ENCODE measurements at places on chromosomes 16 and 17.

GRCh38 chr16:4859900-4860255 lies 12.6 kb downstream of the UBN1 start:
- no peak for DNase-seq

- no peak for DNase-seq
These were observed 52.3 kb downstream of the TOX3 start for GRCh38 chr16:52494621-52495020.

DNA sequence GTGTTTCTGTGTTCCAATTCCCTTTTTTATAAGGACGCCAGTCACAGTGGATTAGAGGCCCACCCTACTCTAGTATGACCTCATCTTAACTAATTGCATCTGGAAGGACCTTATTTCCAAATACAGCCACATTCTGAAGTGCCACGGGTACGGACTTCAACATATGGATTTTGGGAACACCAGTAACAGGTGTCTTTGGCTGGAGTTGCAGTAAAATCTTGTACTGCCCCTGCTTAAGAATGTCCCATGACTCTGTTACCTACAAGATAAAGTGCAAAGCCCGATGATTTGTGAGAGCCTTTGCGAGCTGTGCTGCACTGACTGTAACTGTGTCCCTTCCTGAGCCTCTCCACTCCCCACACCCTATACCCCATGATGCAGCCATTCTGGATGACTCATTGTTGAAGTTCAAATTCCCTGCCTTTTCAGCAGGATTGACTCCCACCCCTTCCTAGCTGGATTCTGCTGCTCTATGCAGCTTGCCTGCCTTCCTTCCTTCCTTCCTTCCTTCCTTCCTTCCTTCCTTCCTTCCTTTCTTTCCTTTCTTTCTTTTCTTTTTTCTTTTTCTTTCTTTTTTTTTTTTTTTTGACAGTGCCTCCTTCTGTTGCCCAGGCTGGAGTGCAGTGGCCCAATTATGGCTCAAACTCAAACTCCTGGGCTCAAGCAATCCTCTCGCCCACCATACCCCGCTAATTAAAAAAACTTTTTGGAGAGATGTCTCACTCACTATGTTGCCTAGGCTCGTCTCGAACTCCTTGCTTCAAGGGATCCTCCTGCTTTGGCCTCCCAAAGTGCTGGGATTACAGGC lies 2.1 kb downstream of the HCRT start:
- no peak for DNase-seq

DNA sequence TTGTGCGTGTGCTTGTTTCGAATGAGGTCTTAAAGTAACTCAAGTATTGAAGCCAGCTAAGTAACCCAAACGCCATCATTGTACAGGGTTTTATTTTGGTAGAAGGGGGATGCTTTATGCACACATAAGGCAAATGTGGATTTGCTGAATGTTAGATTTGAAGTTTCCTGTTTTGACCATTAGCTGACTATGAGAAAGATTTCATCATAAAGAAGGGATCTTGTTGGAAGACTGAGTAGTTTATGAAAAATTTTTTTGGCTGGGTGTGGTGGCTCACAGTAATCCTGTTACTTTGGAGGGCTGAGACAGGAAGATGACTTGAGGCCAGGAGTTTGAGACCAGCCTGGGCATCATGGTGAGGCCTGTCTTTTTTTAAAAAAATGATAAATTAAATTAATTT lies 10.0 kb upstream of the ZFP3 start:
- DNase-seq: no peak

- no peak for DNase-seq
These were observed 38.6 kb downstream of the ARHGAP27 start for GRCh38 chr17:45394091-45394490.

DNA sequence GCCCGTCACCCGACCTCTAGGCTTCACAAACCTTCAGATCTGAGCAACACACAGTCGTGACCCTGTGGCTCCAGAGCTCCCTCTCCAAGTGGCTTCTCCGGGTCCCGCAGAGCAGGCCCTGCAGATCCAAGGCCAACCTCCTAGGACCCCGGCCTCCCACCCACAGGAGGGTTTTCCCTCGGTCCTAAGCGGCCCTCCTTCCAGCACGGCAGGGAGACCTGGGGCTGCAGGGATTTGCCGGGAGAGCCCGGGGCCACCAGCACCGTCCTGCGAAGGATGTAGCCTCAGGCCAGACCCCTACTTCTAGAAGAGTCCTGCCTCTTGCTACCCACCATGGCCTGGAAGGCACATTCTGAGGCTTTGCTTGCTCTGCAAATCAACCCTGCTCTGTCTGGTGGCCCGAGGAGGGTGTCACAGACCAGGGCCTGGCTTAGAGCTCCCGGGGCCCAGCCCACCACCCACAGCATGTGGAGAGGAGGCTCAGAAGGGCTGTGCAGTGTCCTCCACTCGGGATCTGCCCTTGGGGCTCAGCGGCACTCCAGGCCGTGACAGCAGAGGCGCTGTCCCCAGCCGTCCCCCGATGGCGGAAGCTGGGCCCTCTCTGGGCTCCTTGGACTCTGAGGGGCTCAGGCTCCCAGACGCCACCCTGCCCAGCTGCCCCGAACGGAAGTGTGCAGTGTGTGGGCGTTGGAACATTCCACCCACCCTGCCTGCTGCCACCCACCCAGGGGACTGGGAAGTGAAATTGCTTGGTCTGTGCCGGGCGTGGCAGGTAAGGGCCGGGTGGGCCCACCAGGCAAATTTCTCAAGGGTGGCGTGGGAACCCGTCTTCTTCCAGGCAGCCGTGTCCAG lies 28.8 kb upstream of the ACSF3 start:
- no peak for DNase-seq

- no peak for DNase-seq
These were observed 126.6 kb downstream of the SOCS1 start for GRCh38 chr16:11129378-11129781.

- DNase-seq: no peak
These were observed 17.3 kb downstream of the CDR2 start for GRCh38 chr16:22356930-22357634.

GRCh38 chr17:5898406-5898805 lies 171.8 kb upstream of the WSCD1 start:
- DNase-seq: no peak

DNA sequence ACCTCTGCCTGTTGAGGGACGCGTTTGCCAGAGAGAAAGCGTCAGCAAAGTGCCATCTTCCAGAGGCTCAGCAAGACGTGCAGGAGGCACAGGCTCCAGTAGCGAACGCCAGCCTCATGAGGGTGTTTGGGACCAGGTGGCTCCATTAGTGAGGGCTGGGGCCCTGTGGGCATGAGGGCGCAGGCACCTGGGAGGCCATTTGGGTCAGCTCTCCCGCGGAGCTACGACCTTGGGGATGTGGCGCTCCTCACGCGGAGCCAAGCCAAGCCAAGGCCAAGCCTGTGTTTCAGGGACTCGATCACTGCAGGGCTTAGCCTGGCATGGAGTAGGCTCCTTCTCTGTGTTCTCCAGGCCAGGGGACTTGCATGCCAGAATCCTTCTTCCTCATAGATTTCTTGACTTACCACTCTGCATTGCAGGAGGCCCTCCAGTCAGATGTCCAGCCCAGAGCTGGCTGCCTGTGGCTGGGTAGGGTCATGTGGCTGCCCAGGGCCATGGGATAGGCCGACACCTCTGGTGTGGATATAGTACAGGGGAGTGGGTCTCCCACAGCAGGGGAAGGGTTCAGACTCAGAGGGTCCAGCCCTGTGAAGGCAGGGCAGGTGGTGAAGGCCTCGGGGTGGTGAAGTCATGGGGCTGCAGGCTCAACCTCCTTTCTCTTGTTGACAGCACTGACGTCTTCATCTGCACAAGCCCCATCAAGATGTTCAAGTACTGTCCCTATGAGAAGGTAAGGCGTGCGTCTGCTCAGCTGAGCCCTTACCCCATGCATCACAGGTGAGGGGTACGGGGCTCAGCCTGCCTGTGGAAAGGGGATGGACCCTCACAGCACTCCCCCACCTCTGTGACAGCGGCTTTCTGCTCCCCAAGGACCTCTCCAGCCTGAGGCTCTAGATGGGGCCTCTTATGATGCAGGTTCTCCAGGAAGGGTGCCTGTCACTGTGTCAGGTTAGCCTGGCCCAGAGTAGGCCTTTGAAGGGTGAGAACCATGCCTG lies 19.6 kb downstream of the NT5M start:
- DNase-seq: no peak

DNA sequence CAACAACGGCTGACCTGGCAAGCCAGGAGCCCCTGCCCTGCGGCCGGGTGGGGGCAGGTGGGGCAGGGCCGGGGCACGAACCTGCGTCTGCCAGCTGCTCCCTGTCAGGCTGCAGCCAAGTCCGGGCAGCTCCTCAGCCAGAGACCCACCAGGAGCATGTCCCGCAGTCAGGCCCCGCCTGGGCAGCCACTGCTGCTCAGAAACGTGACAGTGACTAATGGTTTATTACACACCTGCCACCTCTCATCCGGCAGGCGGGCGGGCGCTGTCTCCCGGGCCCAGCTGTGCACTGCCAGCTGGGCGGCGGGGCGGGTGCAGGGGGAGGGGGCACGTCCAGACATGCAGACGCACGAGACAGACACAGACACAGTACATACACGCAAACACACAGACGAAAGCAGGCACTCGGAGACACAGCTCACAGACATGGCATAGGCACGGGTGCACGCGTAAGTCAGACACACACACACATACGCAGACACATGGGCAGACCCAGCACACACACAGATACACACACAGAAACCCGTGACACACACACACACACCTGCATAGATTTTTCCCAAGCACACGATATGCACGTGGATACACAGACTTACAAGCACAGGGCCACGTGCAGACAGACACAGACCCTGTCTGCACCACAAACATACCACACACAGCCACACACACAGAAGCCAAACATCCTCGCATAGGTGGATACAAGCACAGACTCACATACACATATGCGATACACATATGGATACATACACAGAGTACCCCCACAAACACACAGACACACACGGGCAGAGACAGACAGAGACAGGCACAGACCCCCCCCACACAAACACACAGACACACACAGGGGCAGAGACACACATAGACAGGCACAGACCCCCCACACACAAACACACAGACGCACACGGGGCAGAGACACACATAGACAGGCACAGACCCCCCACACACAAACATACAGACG lies 248.3 kb upstream of the CIBAR2 start:
- DNase-seq: no peak

GRCh38 chr16:75273054-75273925 lies 21.9 kb upstream of the BCAR1 start:
- DNase-seq: no peak

DNA sequence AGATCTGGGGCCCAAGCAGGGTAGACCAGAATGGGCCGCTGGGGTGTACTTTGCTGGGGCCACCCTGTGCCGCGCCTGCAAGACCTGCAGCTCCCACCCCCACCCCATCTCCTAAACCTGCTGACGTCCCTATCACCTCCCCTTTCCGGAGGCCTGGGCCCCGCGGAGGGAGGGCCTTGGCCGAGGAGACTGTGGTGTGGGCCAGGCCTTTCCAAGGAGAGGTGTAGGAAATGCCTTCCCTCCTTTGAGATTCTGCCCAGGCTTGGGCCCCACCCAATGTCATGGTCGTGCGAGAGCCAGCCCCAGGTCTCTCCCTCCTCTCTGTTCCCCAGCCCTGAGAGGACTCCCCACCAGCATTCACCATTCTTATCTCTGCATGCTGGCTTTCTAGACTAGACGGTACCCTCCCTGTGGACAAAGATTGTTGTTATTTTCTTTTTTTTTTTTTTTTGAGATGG lies 3.9 kb upstream of the WFIKKN2 start:
- DNase-seq: no peak

DNA sequence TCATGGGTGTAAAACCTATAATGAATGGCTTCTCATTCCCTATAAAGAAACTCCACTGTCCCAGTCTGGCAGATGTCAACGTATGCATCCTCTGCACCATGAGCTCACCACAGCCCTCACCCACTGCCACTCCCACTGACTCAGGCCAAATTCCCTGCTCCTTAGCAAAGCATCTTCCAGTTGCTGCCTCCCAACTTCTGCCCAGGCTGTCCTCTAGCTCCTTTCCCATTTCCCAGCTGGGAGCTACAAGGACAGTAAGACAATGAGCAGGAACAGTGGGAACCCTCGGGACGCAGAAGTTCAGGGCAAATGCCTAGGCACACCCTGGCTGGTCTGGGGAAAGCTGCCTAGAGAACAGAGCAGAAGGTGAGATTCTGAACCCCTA lies 9.1 kb upstream of the THAP11 start:
- no peak for DNase-seq

GRCh38 chr16:27779641-27780164 lies 229.8 kb downstream of the KATNIP start:
- no peak for DNase-seq

DNA sequence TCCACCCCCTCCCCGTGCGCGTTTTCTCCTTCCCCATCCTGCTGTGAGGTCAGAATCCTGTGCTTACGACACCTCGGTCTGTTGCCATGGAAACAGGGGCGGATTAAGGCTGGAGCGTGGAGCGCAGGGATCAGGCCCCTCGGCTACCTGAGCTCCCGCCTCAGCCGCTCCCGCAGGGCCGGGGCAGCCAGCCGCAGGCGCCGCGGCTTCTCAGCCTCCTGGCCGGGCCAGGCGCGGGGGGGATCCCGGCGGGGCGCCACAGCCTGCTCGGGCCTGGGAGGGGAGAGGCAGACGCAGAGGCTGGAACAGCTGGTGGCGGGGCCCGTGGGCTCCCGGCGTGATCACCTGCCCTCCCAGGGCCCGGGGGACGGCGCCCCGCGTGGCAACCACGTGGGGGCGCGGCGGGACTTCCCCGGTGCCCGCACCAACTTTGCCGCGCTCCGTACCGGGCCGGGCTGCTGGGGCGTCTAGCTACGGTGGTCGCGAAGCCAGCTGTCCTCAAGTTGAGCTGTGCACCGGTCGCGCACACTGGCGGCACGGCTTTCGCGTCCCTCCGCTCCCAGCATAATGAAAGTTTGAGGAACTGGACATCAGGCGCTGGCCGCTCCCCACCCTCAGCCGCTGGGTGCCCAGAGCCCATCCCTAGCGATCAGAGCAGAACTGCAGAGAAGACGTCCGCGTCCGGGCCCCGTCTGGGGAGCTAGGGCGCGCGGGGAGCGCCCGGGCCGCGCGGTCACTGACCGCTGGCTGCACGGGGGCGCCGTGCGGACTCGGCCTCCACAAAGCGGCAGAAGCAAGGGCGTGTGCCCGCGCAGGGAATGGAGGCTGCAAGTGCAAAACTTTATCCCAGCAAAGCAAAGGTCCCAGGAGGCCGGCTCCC lies 1.2 kb downstream of the RTN4RL1 start:
- peak; percentile 50 for DNase-seq

GRCh38 chr17:20975566-20975965 lies 67.2 kb downstream of the USP22 start:
- no peak for DNase-seq

DNA sequence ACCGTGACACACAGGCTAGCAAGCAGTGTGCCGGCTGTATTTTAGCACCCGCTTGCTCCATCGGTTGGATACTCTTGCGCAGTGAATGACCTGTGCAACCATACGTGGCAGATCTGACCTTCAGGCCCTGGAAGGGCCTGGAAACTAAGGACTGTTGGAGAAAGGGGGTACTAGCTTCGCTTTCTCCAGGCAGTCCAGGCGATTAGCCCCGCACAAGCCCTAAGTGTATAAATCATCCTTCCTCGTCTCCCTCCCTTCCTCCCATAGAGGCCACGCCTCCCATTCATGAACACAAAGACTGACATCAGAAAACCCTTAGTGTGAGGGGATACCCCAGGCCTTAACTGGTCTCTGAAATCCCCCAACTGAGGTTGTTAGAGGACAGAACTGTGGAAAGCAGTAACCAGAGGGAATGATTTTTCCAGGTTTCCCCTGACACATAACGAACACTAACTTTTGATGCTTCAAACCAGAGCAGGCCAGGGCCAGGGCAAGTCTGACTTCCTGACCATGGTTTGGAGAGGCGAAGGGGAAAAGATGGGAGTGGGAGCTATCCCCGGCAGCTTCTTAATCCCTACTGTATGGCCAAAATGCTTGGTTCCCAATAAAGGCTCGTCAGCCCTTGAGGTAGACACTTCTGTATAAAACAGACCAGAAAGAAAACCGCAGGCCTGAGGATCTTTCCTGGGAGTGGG lies 1.4 kb upstream of the DYNLL2 start:
- DNase-seq: no peak
